ENCODE measurements at places on chromosomes 4 and X.

DNA sequence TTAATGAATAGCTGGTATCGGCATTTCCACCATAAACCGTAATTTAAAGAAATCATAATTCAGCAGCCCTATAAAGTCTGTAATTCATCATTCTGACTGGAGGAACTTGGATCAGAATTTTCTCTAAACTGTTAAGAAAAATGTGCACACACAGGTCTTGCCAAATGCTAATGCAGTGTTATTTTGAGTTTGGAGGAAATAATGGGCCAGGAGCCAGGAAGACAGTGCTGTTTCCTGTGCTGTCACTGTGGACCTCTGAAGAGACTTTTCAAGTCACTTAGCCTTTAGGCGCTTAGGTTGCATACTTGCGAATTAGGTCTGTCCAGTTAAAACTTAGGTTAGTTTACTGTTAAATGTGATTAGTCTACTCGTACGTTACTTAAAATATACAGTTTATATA lies 137.5 kb upstream of the ANXA3 start:
- no peak overlapping the region for H3K27ac ChIP-seq
- H3K4me3 ChIP-seq: no peak overlapping the region
- H3K36me3 ChIP-seq: peaks cover 33% of the 10 kb centered on the region
- H3K27me3 ChIP-seq: no peaks in the 10 kb centered on the region
- DNase-seq: no peak
- H3K4me1 ChIP-seq: no peaks in the 10 kb centered on the region

GRCh38 chr4:107719922-107720722 lies at the start of gene PAPSS1:
Gene PAPSS1, minus strand, starts transcription at chr4:107720234. Its CDS starts 55 bp downstream, at chr4:107720179.
- H3K4me1 ChIP-seq: peaks cover 23% of the 10 kb centered on the region
- peak within 1 kb of the TSS; percentile 94 for H3K27ac ChIP-seq
- H3K27me3 ChIP-seq: no peaks in the 10 kb centered on the region
- DNase-seq: peak; percentile 96
- peaks cover 6% of the 10 kb centered on the region for H3K36me3 ChIP-seq

DNA sequence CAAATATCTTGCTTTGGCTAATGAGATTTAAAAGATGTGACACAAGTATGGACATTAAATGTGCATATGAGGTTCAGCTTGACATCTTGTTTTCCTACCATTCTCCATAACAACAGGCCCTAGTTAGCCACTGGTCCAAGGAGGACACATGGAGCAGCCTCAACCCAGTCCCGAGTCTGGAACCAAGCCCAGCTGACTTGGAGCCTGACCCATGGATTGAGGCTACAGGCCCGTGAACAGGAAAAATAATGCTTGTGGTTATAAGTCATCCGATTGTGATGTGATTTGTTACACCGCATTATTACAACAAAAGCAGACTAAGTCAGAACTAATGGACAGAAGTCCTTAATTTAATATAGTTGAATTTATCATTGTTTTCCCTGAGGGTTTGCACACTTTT lies 123.2 kb upstream of the BANK1 start:
- no peak overlapping the region for H3K4me3 ChIP-seq
- H3K4me1 ChIP-seq: peaks cover 3% of the 10 kb centered on the region
- no peaks in the 10 kb centered on the region for H3K27me3 ChIP-seq
- H3K36me3 ChIP-seq: no peaks in the 10 kb centered on the region
- no peak overlapping the region for H3K27ac ChIP-seq

- no peaks in the 10 kb centered on the region for H3K36me3 ChIP-seq
- no peak overlapping the region for H3K4me3 ChIP-seq
- no peaks in the 10 kb centered on the region for H3K4me1 ChIP-seq
Observed at GRCh38 chr4:100299046-100299840, 109.0 kb upstream of the DDIT4L start.

DNA sequence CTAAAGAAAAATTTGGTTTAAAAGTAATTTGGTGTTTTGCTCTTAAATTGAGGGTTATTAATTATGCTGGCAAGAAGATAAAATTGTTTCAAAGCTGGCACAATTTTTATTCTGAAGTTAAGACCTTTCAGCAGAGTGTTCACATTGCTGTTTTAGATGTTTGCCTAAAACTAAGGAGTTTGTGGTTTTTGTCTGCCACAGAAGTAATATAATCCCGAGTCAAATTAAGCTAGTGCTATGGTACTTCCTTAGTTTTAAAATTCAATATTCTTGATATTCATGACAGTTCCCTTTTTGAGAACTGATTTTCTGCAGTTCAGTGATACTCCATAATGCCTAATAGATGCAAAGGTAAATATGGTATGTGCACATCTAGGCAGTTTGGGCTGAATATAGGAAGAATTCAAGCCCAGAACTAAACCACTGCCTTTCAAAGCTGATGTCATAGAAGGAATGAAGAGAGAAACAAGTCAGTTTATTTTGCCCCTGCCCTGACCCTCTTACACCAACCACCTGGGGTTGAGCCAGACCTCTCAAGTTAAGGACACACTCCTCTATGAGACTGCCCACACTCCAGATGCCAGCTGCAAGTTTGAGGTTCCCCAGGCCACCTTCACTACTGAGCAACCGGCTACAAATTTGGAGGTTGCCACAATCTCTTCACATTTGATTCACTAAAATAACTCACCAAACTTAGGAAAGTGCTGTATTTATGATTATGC lies 32.1 kb upstream of the VEGFC start:
- H3K27me3 ChIP-seq: no peaks in the 10 kb centered on the region
- no peaks in the 10 kb centered on the region for H3K4me1 ChIP-seq
- peak overlapping the region; percentile 36 for H3K27ac ChIP-seq
- H3K4me3 ChIP-seq: no peak overlapping the region
- no peak for DNase-seq

DNA sequence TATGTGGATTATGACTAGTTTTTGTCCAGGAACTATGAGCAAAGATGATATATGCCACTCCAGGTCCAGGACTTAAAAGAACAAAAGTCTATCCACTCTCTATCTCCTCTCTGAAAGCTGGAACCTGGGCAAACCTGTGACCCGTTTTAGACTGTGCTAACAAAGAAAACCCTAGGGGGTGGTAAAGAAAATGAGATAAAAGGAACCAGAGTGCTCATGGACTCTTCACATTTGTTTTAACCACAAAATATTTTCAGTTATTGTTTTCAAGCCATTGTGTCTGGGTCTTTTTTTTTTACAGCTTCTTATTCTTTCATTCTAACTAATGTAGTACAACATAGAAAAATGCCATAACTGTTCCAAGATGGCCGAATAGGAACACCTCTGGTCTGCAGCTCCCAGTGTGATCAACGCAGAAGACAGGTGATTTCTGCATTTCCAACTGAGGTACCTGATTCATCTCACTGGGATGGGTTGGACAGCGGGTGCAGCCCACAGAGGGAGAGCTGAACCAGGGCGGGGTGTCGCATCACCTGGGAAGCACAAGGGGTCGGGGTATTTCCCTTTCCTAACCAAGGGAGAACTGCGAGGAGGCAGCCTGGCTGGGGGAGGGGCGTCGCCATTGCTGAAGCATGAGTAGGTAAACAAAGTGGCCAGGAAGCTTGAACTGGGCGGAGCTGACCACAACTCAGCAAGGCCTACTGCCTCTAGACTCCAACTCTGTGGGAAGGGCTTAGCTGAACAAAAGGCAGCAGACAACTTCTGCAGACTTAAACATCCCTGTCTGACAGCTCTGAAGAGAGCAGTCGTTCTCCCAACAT lies 45.1 kb downstream of the CHM start:
- H3K36me3 ChIP-seq: peaks cover 7% of the 10 kb centered on the region
- no peak overlapping the region for H3K27ac ChIP-seq

DNA sequence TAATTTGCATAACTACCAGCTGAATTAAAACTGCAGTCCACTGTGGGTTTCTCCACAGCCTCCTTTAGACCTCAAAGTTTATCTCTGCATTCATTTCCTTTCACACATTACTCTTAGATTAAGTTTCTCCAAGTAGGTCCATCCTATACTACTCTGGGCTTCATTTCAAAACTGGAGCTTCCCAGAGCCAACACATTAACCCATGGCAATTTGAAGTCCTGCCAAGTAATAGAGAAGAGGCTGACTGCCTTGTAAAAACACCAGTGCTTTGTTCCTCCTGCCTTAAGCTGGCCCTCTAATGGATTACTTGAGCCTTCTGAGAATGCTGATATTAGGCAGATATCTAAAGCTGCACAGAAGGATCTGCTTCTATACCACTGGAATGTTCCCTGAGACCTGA lies 997.2 kb upstream of the SLIT2 start:
- no peak overlapping the region for H3K4me3 ChIP-seq
- no peaks in the 10 kb centered on the region for H3K36me3 ChIP-seq
- no peaks in the 10 kb centered on the region for H3K27me3 ChIP-seq
- no peak for DNase-seq
- no peak overlapping the region for H3K27ac ChIP-seq

DNA sequence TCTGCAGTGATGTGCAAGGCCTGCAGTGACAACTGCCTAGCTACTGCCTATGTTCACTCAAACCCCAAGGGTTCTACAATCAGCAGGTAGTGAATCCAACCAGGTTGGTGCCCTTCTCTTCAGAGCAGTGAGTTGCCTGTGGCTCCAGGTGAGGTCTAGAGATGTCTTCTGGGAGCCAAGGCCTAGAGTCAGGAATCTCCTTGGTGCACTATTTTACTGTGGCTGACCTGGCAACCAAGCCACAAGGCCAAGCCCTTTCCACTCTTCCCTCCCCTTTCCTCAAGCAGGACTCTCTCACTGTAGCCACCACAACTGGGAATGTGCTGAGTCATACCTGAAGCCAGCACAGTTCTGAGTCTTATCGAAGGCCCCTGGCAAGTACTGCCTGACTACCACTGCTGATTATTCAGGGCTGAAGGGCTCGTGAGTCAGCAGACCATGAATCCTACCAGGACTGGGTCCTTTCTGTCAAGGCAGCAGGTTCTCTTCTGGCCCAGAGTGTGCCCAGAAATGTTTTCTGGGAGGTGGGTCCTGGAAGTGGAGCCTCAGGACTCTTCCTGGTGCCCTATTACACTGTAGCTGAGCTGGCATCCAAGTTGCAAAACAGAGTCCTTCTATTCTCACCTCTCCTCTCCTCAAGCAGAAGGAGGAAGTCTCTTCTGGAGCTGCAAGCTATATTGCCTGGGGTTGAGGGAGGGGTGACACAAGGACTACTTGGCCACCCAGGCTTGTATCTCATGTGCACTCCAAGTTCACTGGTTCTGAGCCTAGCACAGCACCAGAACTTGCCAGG lies 111.6 kb downstream of the BTC start:
- no peaks in the 10 kb centered on the region for H3K4me1 ChIP-seq
- H3K36me3 ChIP-seq: no peaks in the 10 kb centered on the region
- peaks cover 11% of the 10 kb centered on the region for H3K27me3 ChIP-seq
- no peak for DNase-seq

GRCh38 chrX:53018627-53019026 lies 30.0 kb upstream of the GPR173 start:
- H3K4me3 ChIP-seq: no peak overlapping the region
- H3K27me3 ChIP-seq: peaks cover 34% of the 10 kb centered on the region
- DNase-seq: no peak

DNA sequence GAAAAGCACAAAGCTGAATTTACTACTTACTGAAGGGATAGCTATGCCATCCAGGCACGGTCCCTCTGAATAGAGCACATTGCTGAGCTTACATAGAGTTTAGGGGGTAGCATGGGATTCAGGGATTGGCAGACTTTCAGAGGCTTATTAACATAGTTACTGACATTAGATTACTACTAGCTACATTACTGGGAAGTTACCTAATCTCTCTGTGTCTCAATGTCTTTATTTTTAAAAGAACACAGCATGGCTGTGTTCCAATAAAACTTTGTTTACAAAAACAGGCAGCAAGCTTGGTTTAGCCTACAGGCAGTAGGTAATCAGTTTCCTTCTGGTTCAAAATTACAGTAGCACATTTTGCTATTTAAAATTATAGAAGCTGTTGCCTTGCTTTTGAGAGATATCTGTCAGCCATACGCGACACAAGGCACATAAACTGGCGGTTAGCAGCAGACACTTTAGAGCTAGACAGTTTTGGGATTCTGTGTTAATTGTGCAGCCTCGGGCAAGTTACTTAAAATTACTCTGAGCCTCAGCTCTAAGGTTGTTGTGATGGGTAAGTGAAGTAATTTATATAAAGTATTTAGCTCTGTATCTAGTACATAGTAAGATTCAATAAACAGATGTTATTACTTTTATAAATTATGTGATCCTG lies 6.9 kb downstream of the KLHL8 start:
- no peaks in the 10 kb centered on the region for H3K36me3 ChIP-seq
- peak; percentile 36 for DNase-seq
- H3K27ac ChIP-seq: no peak overlapping the region
- no peaks in the 10 kb centered on the region for H3K27me3 ChIP-seq

GRCh38 chr4:69689599-69689998 lies 36.6 kb upstream of the UGT2A1 start:
- no peaks in the 10 kb centered on the region for H3K36me3 ChIP-seq
- no peak overlapping the region for H3K27ac ChIP-seq
- no peak overlapping the region for H3K4me3 ChIP-seq
- no peaks in the 10 kb centered on the region for H3K4me1 ChIP-seq
- peak; percentile 3 for DNase-seq
- no peaks in the 10 kb centered on the region for H3K27me3 ChIP-seq

- no peak overlapping the region for H3K4me3 ChIP-seq
- no peak for DNase-seq
- no peaks in the 10 kb centered on the region for H3K27me3 ChIP-seq
- H3K4me1 ChIP-seq: no peaks in the 10 kb centered on the region
- H3K36me3 ChIP-seq: no peaks in the 10 kb centered on the region
Observed at GRCh38 chr4:132540268-132540667, 608.8 kb upstream of the PCDH10 start.

DNA sequence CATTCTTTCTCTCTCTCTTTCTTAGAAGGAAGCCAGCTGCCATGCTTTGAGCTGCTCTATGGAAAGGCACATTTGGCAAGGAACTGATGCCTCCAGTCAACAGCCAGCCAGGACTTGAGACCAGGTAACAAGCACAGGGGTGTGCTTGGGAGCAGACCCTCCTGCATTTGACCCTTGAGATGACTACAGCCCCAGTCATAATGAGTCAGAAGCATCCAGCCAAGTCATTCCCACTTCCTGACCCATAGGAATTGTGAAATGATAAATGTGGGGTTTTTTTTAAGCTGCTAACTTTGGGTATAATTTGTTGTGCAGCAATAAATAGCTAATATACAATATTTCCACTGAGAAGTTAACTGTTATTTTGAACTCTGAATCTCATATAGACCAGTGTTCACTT lies 446.9 kb downstream of the GRXCR1 start:
- no peak overlapping the region for H3K4me3 ChIP-seq
- no peaks in the 10 kb centered on the region for H3K27me3 ChIP-seq
- peak overlapping the region; percentile 67 for H3K27ac ChIP-seq
- DNase-seq: no peak
- H3K4me1 ChIP-seq: no peaks in the 10 kb centered on the region

- H3K4me3 ChIP-seq: no peak overlapping the region
- H3K36me3 ChIP-seq: no peaks in the 10 kb centered on the region
- no peaks in the 10 kb centered on the region for H3K27me3 ChIP-seq
- no peak for DNase-seq
- no peak overlapping the region for H3K27ac ChIP-seq
- no peaks in the 10 kb centered on the region for H3K4me1 ChIP-seq
Observed at GRCh38 chr4:146285037-146285436, 70.7 kb downstream of the REELD1 start.

GRCh38 chrX:135975421-135975820 lies 1.6 kb upstream of the MMGT1 start:
- H3K27me3 ChIP-seq: peaks cover 2% of the 10 kb centered on the region
- no peak overlapping the region for H3K27ac ChIP-seq
- H3K36me3 ChIP-seq: no peaks in the 10 kb centered on the region
- no peak for DNase-seq
- no peak overlapping the region for H3K4me3 ChIP-seq
